ENCODE measurements at places on chromosomes 7 and 10. TPM values are rescaled to one million over a fixed set of nuclear protein-coding genes. Genes with fewer than 3 reads are reported as not detected.

GRCh38 chr7:153567426-153567825 lies 484.8 kb upstream of the DPP6 start:
- DNase-seq = no peak

ZSCAN21 gene
- 11.2 TPM for total RNA-seq

- DNase-seq = no peak
Measured at GRCh38 chr10:116669080-116669479, 48.3 kb downstream of the PNLIPRP2 start.

DNA sequence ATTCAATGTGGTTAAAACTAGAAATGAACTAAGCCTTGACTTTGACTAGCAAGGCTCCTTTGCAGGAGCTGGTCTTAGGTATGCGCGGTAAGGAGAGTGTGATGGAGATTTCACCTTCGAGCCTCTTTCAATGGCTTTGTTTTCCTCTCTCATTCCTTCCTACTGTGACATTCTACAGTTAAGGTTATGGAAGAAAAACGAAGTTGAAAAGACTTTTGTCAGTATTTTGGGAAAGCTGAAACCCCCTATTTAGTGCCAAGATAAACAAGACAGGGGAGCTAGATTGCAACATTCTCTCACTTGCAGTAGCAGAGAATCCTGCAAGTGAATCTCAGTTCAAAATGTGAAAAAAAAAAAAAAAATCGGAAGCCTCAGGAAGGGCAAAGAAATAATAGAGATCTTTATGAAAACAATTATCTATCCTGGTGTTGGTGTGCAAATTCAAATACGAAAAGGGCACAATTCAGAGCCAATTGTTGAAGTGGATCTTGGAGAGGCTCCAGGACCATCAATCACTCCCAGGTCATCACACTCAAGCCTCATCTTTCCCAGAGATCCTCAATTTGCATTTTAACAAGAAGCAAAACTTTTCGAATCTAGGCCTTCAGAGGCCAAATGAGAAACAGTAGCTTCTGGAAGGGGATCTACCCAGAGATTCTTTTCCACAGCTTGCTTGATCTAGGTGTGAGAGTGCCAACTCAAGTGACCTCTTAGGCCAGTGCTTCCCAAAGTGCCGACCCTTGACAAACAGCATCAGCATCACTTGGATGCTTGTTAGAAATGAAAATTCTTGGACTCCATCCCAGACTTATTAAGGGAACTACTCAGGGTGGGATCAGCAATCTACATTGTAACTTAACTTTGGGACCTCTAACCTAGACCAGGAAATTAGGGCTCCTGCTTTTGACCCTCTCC lies 163.8 kb downstream of the INHBA start:
- no peak for DNase-seq

DNA sequence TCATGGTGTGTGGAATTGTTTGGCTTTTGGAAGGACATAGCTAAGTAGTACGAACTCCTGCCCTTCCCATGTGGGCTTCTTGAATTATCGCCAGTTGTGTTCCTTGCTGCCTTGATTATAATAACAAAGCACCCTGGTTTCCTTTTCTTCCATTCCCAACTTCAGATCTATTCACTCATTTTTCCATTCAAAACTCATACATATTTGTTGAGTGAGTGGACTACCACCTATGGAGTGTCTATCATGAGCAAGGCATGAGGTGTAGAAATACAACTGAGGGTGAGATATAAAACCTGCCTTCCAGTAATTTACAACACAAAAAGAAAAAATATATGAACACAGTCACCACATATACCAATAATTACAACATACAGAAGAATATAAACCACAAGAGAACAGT lies 4.9 kb upstream of the COL17A1 start:
- DNase-seq = no peak

DNA sequence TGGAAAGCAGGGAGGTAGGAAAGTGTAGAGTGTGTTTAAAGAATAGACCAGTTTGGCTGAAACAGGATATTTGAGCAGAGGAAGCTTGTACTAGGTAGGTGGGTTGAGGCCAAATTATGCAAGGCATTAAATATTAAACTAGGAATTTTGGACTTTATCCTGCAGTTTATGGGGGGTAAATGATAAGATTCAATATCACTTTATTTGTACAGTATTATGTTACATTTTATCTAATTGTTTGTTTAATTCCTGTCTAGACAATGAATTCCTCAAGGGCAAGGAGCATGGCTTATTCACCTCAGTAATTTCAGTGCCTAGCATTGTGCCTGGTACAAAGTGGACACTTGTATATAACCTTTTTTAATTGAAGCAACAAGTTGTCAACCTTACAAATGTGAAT lies 125.9 kb downstream of the CFTR start:
- no peak for DNase-seq

DNA sequence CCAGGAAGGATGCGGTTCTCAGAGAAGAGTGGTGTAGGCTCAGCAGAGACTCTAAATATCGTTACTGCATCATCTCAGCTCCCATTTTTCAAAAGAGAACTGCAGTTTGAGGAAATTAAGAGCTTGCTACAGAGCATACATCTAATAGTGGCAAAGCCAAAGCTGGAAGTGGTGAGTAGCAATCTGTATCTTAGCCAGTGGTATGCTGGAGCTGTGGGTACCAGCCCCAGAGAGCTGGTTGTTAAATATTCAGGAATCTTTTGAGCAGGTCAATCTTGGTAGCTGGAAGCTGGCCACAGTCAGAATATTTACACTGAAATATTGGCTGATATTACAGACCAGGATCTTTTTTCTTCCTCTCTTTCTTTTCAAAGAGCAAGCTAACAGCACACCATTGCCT lies 88.4 kb upstream of the STEAP1B start:
- no peak for DNase-seq

DNA sequence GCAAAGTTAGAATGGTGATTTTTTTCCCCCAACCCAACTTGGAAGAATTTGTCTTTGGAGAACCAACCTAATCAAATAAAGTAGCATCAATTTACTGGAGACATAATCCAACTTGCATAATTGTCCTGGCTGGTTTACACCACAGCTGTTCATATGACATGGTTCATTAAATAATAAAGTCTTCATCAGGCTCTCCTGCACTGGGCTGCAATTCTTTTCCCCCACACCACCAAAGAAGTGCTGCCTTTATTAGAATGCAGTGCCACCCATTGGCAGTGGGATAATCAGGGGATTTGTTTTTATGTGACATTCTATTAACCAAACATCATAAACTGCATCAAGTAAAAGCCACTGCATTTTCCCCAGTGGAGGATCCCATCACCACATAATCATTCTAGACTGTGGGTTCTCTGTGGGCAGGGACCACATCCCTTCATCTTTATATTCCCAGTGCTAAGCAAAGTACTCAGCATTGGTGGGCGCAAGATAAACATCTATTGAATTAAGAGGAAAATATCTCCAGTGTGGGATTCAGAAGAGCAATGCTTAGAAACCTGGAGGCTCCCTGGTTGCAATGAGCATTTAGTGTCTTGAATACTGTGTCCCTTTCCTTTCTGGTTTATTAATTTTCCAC lies 322.0 kb downstream of the KCNMA1 start:
- DNase-seq = no peak

- peak; percentile 21 for DNase-seq
Measured at GRCh38 chr10:62076891-62077290, 175.4 kb downstream of the ARID5B start.
